ENCODE measurements at places on chromosomes 1 and 21.

- no peak for DNase-seq
Measured at GRCh38 chr21:33622253-33622652, 19.3 kb downstream of the CRYZL1 start.

DNA sequence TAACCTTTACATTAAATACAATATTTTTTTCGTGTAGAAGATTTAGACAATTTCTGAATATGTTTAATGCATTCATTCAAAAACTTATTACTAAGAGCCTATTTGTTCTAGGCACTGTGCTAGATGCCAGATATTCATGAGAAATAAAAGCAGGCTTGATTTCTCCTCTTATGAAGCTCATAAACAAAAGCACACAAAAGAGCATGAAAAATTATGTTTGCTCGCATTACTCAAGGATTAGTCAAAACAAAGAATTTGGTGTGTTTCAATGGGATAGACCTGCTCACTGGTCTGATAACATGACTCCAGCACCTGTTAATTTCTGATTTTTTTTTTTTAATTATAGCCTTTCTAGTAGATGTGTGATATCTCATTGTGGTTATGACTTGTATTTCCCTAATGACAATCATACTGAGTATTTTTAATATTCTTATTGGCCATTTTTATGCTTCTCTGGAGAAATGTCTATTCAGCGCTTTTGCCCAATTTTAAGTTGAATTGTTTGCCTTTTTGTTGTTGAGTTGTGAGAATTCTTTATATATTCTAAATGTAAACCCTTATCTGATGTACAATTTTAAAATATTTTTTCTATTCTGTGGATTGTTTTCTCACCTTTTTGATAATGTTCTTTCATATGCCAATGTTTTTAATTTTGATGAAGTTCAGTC, 382.3 kb upstream of the ADGRL4 start:
- DNase-seq: no peak

DNA sequence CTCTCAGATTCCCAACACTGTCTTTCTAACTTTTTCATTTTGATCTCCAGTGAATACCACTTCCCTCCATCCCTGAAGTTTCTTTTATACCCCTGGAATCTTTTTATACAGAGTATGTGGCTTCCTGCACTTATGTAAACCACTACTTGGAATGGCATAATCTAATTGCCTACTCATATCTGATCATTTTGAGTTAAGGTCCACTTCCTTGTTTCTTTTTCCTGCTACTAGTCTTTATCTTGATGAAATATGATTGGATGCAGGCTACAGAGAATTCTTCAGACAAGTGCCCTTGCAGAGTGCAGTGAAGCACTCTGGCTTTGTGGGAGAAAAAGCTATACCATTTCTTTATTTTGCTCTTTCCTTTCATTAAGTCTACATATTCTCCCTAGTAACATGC, 325.3 kb upstream of the ADAMTS5 start:
- no peak for DNase-seq

GRCh38 chr21:42056996-42057689, 14.0 kb upstream of the UMODL1 start:
- no peak for DNase-seq

GRCh38 chr1:61089338-61089737, 7.0 kb downstream of the NFIA start:
- no peak for DNase-seq

DNA sequence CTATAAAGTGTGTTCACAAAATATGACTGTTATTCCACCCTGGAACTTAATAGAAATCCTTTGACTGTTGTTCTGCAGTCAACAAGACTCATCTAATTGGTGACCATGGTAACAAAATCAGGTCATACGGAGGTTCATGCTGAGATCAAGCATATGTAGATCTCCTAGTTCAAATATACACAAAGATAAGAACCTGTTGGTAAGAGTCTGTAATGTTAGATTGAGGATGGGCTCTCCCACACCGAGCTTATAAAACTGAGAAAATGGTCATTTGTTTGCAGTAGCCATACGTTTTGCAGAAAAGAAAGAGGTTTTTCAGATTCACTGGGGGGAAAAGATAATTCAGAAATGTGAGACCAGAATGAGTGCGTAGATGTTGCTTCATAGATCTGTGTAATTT, 468.1 kb downstream of the RPS6KC1 start:
- no peak for DNase-seq

GRCh38 chr21:26106562-26106961, 64.0 kb downstream of the APP start:
- DNase-seq: no peak

Data from T-helper 2 cell (primary cell).